ENCODE measurements at places on chromosomes 11 and 22.

GRCh38 chr11:75241906-75242644 lies 1.5 kb downstream of the TPBGL start:
- DNase-seq: no peak

DNA sequence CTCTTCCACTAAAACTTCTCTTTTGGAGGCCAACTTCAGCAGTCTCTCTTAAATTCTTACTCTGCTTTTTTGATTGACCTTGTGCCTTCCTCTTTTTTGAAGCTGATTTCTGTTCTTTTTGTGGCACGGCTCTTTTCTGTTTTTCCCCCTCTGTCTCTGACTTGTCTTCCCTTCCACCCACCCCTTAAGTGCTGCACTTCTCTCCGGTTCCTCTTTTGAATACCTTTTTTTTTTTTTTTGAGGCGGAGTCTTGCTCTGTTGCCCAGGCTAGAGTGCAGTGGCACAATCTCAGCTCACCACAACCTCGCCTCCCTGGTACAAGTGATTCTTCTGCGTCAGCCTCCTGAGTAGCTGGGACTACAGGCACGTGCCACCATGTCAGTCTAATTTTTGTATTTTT lies 211.9 kb downstream of the BLID start:
- peak; percentile 73 for DNase-seq

GRCh38 chr11:34492806-34493414 lies 20.7 kb downstream of the ELF5 start:
- peak; percentile 54 for DNase-seq

DNA sequence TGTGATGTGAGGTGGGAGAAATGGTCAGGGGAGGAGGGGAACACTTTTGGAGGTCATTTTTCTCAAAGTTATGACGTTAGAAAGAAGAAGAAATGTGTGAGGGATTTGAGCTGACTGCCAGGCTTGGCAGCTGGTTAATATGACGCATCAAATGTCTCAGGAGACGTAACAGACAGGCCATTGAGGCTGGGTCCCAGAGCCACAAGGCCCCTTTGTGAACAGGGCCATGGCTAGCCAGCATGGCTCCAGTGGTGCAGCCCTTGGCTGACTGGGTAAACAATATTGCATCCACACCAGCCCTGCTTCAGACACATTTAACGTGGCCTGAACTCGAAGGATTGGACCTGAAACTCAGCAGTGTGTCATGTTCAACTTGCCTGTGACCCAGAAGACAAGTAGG lies 34.3 kb downstream of the AMOTL1 start:
- DNase-seq: no peak

- peak; percentile 58 for DNase-seq
Observed at GRCh38 chr11:65663639-65664200, 1.0 kb upstream of the RELA start.

- no peak for DNase-seq
Observed at GRCh38 chr11:82261367-82261766, 472.3 kb downstream of the FAM181B start.

GRCh38 chr11:12248330-12248729 lies 129.0 kb upstream of the PARVA start:
- DNase-seq: no peak

- DNase-seq: peak; percentile 80
Observed at GRCh38 chr11:47766509-47767227, 473 bp downstream of the FNBP4 start.

- DNase-seq: no peak
Observed at GRCh38 chr11:15276621-15277020, 161.9 kb downstream of the INSC start.

DNA sequence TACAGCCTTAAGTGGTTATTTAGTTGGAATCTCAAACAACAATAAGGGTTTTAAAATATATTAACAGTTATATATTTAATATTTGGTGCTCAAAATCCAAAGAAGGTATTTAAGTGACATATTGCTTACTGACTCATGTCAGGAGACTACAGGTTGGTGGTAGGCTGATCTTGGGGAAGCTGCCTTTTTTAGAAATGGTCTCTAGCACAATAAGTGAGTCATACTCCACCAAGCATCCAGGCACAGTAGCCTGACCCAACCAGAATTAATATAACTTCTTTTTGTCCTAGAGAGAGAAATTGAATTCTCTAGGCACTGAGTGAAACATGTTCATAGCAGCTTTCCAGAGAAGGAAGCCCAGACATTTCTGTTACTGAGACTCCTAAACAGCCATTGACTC lies 868.5 kb upstream of the TENM4 start:
- no peak for DNase-seq

- no peak for DNase-seq
Observed at GRCh38 chr22:50118557-50119168, 28.9 kb downstream of the MOV10L1 start.

DNA sequence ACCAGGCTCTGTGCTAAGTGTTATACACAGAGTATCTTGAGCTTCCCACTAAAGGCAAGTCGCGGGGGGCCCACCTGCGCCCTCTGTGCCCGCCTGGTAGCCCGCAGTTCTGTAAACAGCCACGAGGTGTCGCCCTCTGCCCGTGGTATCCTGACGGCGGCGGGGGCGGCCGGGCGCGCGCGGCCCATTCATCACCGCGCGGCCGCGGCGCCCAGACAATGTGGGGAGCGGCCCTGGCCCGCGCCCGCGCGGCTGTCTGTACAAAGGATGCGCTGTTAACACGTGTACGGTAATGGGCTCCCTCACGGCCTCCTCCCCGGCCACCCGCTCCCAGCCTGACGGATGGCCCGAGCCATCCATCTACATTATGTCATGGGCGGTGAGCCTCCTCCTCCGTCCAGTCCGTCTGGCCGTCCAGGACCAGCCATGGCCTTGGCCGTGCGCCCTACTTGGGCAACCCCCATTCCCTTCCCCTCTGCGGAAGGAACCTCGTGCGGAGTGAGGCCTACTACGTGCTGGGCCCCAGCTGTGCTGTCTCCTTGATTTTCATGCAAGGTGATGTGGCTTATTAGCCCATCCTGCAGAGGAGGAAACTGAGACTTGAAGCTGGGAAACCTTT lies 99.4 kb downstream of the MIAT start:
- DNase-seq: peak; percentile 5

DNA sequence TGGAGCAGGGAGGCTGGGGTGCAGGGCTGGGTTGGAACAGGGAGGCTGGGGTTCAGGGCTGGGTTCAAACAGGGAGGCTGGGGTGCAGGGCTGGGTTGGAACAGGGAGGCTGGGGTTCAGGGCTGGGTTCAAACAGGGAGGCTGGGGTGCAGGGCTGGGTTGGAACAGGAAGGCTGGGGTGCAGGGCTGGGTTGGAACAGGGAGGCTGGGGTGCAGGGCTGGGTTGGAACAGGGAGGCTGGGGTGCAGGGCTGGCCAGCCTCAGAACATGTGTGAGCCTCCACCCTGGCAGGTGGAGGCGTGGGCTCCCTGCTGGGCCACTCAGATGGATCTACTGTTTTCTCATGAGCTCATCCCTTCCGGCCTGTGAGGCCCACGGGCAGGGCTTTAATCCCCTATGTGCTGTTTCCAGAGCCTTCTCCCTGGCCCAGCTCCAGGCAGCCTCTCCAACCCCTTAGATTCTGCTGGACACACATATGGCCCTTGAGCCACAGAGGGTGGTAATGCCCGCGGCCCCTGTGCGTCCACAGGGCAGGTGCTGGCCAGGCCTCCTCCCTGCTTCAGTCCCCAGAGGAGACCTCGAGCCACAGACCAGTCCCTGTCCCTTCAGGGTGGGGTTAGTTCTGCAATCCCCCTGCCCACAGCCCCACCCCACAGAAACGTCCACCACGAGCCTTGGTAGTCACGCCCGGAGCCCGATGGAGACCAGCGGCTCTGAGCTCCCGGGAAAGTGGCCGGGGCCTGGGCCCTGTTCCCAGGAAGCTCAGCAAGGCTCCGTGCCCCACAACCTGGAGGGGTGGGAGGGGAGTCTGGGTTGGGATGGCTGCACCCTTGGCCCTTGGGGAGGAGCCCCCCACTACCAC lies 197.9 kb downstream of the BRD1 start:
- DNase-seq: no peak

DNA sequence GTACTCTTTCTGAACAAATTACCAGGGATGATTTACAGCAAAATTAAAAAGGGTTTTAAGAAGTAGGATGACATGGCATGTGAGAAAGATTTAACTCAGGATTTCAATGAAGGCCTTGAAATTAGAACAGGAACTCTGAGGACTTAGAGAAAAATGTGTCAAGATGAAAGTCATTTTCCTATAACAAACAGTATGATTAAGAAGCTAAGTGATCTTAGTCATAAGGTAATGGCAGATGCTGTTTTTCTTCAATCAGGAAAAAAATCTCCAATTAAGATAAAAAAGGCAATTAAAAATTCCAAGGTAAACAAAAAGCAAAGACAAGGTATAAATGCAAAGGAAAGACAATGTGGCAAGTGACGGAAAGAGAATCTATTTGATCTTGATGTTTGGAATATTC lies 73.5 kb downstream of the GAB2 start:
- no peak for DNase-seq

- no peak for DNase-seq
Observed at GRCh38 chr11:93116641-93117441, 81.0 kb downstream of the SLC36A4 start.

GRCh38 chr11:28835790-28836189 lies 727.6 kb downstream of the METTL15 start:
- DNase-seq: no peak

DNA sequence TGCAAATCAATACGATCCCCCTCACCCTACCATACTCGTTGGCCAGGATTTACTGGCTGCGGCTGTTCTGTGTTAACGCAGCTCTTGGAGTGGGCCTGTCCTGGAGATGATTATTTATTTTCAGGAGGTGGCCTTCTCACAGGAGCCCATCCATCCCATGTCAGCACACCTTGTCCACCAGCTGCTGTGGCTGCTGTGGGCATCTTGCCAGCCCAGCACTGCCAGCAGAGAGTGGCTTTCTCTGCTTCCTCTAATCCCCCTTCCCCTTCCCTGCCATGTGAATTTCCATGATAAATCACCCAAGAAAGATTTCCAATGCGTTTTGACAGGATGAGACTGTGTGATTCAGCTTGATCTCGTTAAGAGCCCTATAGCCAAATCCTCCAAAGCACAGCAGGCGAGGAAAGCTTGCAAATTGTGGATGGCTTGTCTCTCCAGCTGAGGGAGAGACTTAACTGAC lies 309.1 kb upstream of the C11orf87 start:
- no peak for DNase-seq

DNA sequence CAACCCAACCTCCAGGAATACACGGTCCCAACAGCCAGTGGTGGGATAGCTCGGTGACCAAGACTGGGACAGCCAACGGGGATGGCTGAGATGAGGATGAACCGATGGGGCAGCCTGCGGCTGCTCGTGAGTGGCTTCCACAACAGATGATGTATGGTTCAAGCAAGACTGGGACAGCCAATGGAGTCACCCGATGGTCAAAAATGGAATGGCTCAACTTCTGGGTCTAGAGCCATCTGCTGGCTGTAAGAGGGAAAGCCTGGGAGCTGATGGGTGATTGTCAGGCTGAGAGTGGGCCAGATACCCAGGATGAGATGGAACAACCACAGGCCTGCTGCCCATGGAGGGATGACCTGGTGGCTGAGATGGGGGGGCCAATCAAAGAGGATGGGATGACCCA lies 35.5 kb downstream of the SYT7 start:
- no peak for DNase-seq

GRCh38 chr11:87286338-87286737 lies 248.6 kb downstream of the TMEM135 start:
- DNase-seq: no peak

GRCh38 chr11:15707194-15707593 lies 592.5 kb downstream of the INSC start:
- DNase-seq: no peak

GRCh38 chr11:46002189-46002588 lies 79.7 kb downstream of the LARGE2 start:
- DNase-seq: no peak

DNA sequence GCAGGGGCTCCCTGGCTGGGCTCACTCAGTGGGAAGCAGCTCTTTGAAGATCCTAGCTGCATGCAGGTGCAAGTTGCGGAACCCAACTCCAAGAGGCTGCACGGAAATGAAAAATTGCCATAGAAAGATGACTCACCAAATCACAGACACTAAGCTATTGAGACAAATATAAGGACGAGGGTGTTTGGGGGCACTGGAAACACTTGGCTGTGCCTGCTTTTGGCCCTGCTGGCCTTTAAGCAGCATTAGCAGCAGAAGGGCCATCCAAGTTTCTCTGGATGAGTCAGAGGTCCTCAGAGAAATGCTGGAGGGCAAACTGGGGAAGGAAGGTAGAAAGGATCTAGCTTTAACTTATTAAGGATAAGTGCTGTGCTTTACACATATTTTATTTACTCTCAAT lies 282.3 kb downstream of the KIRREL3 start:
- DNase-seq: no peak

- DNase-seq: peak; percentile 16
Observed at GRCh38 chr11:60336767-60337391, 9.8 kb downstream of the MS4A6E start.

GRCh38 chr11:8222820-8223512 lies 40.7 kb downstream of the LMO1 start:
- DNase-seq: no peak

DNA sequence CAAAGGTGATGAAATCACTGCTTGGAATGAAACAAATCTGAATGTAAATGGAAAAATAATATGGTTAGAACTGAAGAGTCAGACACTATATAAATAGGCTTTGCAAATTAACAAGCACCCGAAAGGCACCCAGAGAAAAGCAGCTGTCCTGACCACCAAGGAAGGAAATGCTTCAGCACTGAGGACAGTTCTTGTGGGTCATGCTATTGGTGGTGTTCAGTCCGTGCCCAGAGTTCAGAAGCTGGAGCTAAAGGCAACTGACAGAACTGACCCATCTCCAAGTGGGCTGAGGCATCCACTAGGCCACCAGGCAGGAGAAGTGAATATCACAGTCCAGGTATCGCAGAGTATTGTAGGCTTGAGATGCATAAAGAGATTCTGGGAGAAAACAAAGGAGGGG lies 208.9 kb downstream of the OPCML start:
- DNase-seq: no peak

DNA sequence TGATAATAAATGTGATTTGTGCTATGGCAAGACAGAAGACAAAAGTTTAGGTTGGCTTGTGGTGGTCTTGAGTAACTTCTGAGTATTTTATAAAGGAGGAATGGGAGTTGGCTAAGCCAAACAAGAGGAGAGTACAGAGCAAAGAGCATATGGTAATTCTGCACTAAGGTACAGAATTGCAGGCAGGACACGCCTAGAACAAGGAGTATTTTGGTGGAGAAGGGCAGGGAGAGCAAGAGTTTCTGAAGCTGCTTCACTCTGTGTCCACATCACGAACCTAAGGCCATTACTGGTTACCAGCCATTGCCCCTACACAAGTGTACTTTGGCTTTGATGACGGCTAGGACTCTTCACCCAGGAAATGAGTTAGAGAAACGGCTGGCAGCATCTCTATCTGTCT lies 170.9 kb downstream of the SPON1 start:
- DNase-seq: no peak

GRCh38 chr11:54946424-54946823 lies 239.8 kb downstream of the OR4A5 start:
- no peak for DNase-seq
